Thyroid gland (tissue), 4 donors: ENCODE measurements at places on chromosomes 1 and 21. TPM values are rescaled to one million over a fixed set of nuclear protein-coding genes. Genes with fewer than 3 reads are reported as not detected.

The XKR8 gene
- total RNA-seq = 10.7 TPM

GRCh38 chr1:23701996-23702395 lies 10.4 kb downstream of the RPL11 start:
- H3K4me1 ChIP-seq = no peaks in the 10 kb centered on the region
- H3K27me3 ChIP-seq = no peaks in the 10 kb centered on the region
- peaks cover 45% of the 10 kb centered on the region for H3K36me3 ChIP-seq
- H3K27ac ChIP-seq = no peak overlapping the region
- DNase-seq = no peak

DNA sequence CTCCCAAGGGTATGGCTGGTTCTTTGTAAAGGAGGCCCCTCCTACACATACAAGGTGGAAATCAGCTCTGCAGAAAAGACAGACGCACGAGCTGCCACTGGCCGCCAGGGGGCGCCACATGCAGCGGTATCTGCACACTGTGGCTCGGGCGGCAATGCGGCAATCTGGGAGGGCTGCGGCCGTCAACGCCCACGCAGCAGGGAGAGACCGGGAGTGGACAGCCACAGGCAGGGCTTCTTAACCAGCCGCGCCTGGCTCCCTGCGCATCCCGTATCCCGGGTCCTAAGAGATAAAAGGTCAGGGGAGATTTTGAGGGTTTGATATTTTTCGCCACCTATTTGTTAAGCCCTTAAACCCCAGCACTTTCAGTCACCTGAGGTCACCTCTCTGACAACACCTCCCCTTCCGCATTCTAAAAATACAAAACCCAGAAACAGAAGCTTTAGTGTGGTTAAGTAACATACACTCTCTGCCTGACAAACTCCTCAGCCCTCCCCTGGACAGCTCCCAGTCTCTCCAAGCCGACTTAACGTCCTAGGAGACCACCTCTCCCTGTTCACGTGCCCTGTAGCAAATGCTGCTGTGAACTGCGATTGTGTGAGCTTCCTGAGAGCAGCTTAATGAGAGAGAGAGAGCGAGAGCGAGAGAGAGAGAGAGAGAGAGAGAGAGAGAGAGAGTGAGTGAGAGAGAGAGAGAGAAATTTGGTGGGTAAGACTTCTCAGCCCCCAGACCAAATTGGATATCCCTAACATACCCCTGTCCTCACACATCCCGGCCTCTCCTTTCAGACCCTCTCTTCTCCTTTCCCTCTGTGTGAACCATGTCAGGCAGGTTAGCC lies 13.5 kb upstream of the KCNA2 start:
- H3K27ac ChIP-seq = peak overlapping the region; percentile 12
- no peaks in the 10 kb centered on the region for H3K27me3 ChIP-seq
- peaks cover 6% of the 10 kb centered on the region for H3K4me1 ChIP-seq
- peak; percentile 94 for DNase-seq
- H3K4me3 ChIP-seq = no peak overlapping the region
- no peaks in the 10 kb centered on the region for H3K36me3 ChIP-seq

DNA sequence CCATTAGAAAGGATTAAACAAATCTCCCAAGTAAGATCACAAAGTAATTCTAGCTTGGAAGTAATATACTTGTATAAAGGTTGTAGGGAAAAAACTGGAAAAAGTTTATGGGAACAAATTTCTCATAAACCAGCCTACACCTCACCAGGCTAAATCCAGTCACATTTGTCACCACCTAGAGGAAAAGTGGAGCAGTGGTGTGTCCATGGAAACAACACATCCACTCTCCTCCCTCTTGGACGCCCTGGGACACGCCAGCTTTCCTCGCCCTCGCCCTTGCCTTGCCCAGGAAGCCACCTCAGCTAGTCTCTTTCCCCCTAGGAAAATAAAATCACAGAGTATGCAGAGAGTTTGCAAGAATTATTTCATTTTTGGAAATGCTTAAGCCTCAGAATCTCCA lies 2.2 kb downstream of the PALMD start:
- no peaks in the 10 kb centered on the region for H3K36me3 ChIP-seq
- H3K27ac ChIP-seq = peak overlapping the region; percentile 70
- no peak overlapping the region for H3K4me3 ChIP-seq
- H3K4me1 ChIP-seq = peaks cover 38% of the 10 kb centered on the region

DNA sequence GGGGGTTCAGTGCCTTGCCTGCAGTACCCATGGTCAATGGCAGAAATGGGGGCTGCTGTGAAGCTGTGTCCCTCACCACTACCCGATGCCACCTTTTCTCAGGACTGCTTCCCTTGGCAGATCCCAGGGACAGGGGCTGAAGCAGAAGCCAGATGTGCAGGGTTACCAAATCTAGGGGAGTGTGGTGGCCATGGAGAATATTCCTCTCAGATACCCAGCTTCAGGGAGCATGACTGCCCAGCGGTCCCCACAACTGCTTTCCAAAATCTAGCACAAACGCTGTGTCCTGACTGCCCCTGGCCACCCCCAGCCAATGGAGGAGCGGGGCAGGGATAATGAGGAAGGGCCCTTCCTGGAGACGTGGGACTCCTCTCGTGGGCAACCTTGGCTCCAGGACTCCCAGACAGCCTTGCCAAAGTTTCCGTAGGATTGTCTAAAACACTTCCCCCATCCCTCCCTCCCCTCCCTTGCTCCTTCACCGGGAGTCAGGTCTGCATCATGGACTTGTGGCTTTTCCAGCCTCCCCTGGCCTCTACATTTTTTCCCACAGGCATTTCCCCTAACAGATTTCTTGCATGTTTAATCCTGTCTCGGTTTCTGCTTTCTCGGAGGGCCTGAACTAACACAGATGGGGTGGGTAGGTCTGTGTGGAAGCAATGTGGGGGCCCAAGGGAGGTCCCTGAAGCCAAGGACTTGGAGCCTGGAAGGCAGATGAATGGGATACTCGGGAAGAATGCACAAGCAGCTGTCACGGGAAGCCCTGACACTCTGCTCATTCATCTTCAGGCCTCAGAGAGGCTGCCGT lies 80.5 kb downstream of the OMA1 start:
- DNase-seq = no peak
- H3K36me3 ChIP-seq = peaks cover 4% of the 10 kb centered on the region
- H3K4me1 ChIP-seq = no peaks in the 10 kb centered on the region
- no peaks in the 10 kb centered on the region for H3K27me3 ChIP-seq

- H3K27ac ChIP-seq = no peak overlapping the region
- H3K4me3 ChIP-seq = no peak overlapping the region
- H3K27me3 ChIP-seq = no peaks in the 10 kb centered on the region
- DNase-seq = no peak
Measured at GRCh38 chr1:14516974-14517840, 81.3 kb upstream of the KAZN start.

DNA sequence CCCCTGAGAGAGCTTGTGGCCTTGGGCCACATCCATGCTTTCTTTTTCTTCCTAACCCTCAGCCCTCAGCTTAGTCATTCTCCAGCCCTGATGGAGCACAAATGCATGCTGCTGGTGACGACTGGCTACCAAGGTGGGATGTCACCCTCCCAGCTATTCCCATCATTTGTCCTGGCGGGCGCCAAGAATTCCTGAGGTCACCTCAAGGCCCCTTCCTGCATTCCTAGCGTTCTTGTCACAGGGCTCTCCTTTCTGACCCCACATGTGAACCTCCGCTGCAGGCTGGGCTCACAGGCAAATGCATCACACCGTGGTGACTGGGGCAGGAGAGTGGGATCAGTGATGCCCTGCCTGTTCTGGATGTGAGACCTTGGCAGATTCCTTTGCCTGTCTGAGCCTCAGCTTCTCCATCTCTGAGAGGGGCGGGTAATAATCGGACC lies 53.4 kb upstream of the IFFO2 start:
- no peak for DNase-seq
- peaks cover 21% of the 10 kb centered on the region for H3K4me1 ChIP-seq
- no peaks in the 10 kb centered on the region for H3K27me3 ChIP-seq
- H3K36me3 ChIP-seq = no peaks in the 10 kb centered on the region
- no peak overlapping the region for H3K4me3 ChIP-seq

The ARHGEF16 gene
- total RNA-seq = 23.7 TPM

- H3K27ac ChIP-seq = no peak overlapping the region
- no peak overlapping the region for H3K4me3 ChIP-seq
Measured at GRCh38 chr1:206728697-206728987, 41.9 kb upstream of the IL19 start.

DNA sequence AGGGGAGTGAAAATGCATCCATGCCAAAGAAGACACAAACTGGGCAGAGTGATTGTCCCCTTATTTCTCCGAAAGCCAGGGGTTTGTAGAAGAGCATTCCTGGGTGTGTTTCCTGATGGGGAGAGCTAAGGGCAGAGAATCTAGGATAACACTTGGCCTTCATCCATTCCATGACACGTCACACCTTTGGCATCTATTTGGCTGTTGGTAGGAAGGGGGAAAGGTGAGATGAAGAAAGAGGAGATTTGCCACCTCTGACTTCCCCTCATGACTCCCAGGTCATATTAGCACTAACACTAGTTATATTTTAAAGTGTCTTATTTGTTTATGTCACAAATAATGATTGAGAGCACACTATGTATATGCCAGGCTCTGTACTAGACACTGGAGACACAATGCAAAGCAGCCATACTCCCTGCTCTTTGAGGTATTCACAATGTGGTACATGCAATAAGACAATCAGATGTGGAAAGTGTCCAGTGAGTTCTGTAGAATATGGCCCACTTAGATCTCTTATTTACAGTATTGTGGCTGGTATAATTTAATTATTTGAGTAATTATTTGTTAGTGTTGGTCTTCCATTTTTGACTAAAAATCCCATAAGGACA lies 54.5 kb upstream of the GADD45A start:
- peaks cover 3% of the 10 kb centered on the region for H3K4me1 ChIP-seq
- H3K4me3 ChIP-seq = no peak overlapping the region
- no peaks in the 10 kb centered on the region for H3K27me3 ChIP-seq
- DNase-seq = no peak
- H3K36me3 ChIP-seq = no peaks in the 10 kb centered on the region

The TMEM61 gene
- total RNA-seq = not detected

The FCRL5 gene
- total RNA-seq = not detected

The FOXD2 gene
- total RNA-seq = not detected

DNA sequence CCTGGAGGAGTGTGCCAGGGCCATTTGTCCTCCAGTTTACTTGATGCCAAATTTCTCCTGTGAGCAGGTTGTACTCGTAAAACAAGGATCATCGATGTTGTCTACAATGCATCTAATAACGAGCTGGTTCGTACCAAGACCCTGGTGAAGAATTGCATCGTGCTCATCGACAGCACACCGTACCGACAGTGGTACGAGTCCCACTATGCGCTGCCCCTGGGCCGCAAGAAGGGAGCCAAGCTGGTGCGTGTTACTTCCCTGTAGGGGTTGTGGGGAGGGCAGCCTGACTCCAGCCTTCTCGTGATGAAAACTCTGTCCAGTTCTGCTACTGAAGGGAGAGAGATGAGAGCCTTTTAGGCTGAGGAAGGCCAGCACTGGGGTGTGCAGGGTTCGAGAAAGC lies 2.2 kb downstream of the RPS8 start:
- peaks cover 14% of the 10 kb centered on the region for H3K4me1 ChIP-seq
- no peak overlapping the region for H3K4me3 ChIP-seq
- H3K27ac ChIP-seq = no peak overlapping the region
- no peaks in the 10 kb centered on the region for H3K27me3 ChIP-seq

The C1orf141 gene
- total RNA-seq = not detected

- peaks cover 11% of the 10 kb centered on the region for H3K4me1 ChIP-seq
- peak; percentile 9 for DNase-seq
- H3K36me3 ChIP-seq = no peaks in the 10 kb centered on the region
- H3K4me3 ChIP-seq = no peak overlapping the region
Measured at GRCh38 chr1:43868741-43869067, 64.9 kb upstream of the ARTN start.

DNA sequence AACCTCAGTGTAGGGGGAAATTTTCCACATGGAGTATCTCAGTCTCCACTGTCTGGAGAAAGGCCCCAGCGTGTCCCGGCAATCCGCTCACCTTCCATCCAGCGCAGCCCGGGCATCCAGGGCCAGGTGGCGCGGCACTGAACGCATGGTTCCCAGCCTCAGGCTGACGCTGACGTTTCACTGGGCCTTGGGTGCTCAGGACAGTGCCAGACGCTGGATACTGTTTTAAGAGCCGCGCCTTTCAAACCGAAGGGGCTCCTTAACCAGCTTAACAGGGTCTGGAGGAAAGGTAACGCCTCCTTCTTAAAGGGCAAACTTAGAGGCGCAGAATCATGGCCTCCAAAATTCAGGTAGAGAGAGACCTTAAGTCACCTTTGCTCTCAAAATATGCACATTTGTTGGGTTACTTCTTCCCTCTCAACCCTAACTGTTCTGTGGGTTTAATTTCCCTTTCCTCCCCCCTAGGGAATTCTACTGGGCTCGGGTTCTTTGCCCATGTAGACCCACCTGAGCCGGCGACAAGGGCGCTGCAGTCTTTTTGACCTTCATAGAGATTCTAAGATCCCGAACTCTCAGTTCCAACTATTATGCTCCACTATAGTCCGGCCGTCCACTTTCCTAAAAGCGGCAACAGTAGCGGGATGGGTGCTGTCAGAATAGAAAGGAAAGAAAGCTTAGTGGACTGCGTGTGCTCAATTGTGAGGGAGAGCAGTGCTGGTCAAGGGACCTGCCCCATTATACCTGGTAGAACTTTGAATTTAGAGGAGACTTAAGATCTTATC lies 3.5 kb upstream of the LHX9 start:
- peaks cover 42% of the 10 kb centered on the region for H3K4me1 ChIP-seq
- H3K27ac ChIP-seq = no peak overlapping the region
- no peaks in the 10 kb centered on the region for H3K36me3 ChIP-seq

The CLCA1 gene
- not detected for total RNA-seq

GRCh38 chr1:98688110-98688739 lies 26.7 kb downstream of the SNX7 start:
- no peaks in the 10 kb centered on the region for H3K27me3 ChIP-seq
- H3K4me3 ChIP-seq = no peak overlapping the region
- no peak overlapping the region for H3K27ac ChIP-seq
- H3K36me3 ChIP-seq = no peaks in the 10 kb centered on the region

The FCRL6 gene
- total RNA-seq = 0.71 TPM

- no peaks in the 10 kb centered on the region for H3K27me3 ChIP-seq
- no peak for DNase-seq
- H3K4me1 ChIP-seq = no peaks in the 10 kb centered on the region
- no peak overlapping the region for H3K27ac ChIP-seq
Measured at GRCh38 chr1:7249516-7249915, 464.3 kb downstream of the CAMTA1 start.

DNA sequence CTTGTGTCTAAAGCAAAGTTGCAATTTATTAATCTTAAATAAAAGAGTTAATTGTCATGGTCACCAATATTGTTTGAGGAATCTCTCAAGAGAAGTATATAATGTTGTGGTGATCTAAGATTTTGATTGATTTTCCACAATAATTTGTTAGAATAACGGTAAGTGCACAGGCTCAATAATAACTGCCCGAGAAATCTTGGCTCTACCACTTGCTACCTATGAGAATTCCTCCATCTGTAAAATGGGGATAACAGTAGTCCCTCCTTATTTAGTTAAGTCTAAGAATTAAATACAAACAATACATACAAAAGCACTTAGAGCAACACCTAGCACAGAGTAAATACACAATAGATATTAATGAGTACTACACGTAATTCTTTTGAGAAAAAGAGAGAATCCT lies 18.8 kb downstream of the SCAF4 start:
- no peaks in the 10 kb centered on the region for H3K36me3 ChIP-seq
- no peaks in the 10 kb centered on the region for H3K27me3 ChIP-seq
- DNase-seq = no peak
- no peak overlapping the region for H3K27ac ChIP-seq
- peaks cover 14% of the 10 kb centered on the region for H3K4me1 ChIP-seq
- H3K4me3 ChIP-seq = no peak overlapping the region

The SERINC2 gene
- total RNA-seq = 44.6 TPM
